H9 (cell line): ENCODE measurements at places on chromosomes 5 and 9. TPM values are rescaled to one million over a fixed set of nuclear protein-coding genes. Genes with fewer than 3 reads are reported as not detected.
A peak's percentile ranks its signal among the peaks of the same experiment; 100 is the strongest.

Gene RRAGA
- total RNA-seq: 53.8 and 56.4 TPM in 2 replicates

DNA sequence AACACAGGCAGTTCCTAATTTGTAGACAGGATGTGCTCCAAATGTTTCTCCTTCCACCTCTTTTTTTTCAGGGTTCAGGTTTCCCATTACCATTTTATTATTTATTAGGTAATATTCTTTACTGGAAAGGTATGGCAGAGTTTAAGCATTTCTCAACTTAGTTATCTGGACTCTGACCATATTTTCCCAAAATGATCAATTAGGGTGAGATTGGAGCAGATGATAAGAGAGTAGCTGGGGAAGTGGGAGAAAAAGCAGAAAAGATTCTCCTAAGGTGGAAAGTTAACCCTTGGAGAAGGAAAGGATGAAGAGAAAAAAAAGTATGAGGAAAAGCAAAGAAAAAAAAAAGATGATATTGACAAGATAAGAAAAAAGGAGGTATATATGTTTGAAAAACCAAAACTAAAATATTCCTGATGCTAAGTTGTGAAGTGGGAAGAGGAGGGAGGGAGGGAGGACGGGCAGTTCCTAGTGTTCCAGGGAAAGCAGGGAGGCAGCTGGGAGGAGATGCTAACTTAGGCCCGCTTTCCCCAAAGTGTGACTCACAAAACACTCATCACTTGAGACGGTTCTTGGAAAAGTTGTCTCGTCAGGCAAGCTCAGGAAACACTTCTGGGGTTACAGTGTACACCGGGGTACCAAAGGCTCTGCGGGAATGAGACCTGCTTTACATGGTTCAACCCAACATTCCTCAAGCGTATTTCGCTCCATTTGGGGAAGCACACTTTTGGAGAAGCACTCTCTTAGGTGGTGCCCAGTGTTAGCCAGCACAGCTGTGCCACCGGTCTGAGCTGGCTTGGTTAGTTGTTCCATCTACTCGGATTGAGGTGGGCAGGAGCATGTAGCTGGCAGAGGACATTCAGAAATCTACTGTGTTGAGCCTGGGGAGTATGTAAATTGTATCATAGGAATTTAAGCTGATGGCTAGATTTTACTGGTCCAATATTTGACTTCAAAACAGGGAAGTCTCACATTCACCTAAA lies 35.1 kb downstream of the B4GALT1 start:
- no peaks in the 10 kb centered on the region for H3K4me1 ChIP-seq
- H3K27ac ChIP-seq: no peak overlapping the region
- H3K36me3 ChIP-seq: peaks cover 11% of the 10 kb centered on the region; the same call in 2 of the 3 replicates
- no peaks in the 10 kb centered on the region for H3K27me3 ChIP-seq
- no peak overlapping the region for H3K4me3 ChIP-seq

DNA sequence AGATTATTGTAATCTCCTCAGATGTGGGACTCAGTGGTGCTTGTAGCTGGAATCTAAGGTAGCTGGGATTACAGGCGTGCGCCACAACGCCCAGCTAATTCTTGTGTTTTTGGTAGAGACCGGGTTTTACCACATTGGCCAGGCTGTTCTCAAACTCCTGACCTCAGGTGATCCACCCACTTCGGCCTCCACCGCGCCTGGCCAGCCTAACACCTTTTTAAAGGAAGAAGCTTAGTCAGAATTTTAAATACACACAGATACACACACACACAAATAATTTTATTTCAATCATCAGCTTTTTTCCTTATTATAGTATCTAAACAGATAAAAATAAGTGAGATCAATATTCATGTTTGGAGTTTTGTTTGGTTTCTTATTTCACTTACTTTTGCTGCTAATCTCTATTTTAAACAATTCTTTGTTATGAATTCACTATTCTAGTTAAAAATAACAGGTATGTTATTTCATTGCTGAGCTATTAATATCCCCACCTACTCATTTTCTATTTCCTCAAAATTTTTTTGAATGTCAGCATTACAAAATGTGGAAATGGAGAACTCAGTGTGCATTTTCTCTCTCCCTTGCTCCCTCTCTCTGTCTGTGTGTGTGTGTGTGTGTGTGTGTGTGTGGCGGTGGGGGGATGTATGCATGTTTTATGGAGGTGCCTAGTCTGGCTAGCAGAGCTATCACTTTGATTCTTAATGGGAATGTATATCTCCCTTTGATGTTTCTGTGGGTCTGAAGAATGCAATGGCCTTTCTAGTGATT lies 960.6 kb upstream of the DMAC1 start:
- H3K36me3 ChIP-seq: peaks cover 5% of the 10 kb centered on the region
- no peak overlapping the region for H3K4me3 ChIP-seq
- H3K27me3 ChIP-seq: no peaks in the 10 kb centered on the region
- no peak overlapping the region for H3K27ac ChIP-seq
- no peaks in the 10 kb centered on the region; the same call in 1 of the 2 replicates for H3K4me1 ChIP-seq
- DNase-seq: no peak

GRCh38 chr9:79123415-79123814 lies 448.4 kb upstream of the TLE4 start:
- no peaks in the 10 kb centered on the region for H3K4me1 ChIP-seq
- no peaks in the 10 kb centered on the region for H3K36me3 ChIP-seq
- no peak overlapping the region for H3K4me3 ChIP-seq
- no peak overlapping the region for H3K27ac ChIP-seq
- no peaks in the 10 kb centered on the region for H3K27me3 ChIP-seq

- peaks cover 11% of the 10 kb centered on the region; the same call in 1 of the 2 replicates for H3K4me1 ChIP-seq
- H3K27me3 ChIP-seq: no peaks in the 10 kb centered on the region
- H3K27ac ChIP-seq: no peak overlapping the region
- peak; percentile 55 for DNase-seq
These were observed 26.2 kb downstream of the GRIA1 start for GRCh38 chr5:153516504-153517240.

DNA sequence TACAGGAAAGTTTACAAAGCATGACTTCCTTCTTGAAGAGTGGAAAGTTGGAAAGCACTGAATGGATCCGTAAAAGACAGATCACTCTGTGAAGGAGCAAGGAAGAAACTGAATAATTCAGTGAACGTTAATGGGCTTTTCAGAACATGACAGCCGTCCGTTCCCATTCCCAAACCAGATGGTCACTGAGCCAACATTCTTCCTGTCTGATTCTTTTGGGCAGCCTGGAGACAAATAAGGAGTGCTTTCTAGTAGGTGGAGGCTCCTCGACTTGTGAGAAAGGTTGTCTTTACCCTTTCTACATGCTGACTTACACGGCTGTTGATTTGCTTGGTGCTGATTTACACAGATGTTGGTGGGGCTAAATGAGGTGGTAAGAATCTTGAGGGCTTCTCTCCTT lies 51.0 kb upstream of the PAPPA start:
- H3K36me3 ChIP-seq: no peaks in the 10 kb centered on the region
- no peak overlapping the region for H3K27ac ChIP-seq
- no peaks in the 10 kb centered on the region for H3K27me3 ChIP-seq
- no peak overlapping the region for H3K4me3 ChIP-seq
- DNase-seq: no peak

DNA sequence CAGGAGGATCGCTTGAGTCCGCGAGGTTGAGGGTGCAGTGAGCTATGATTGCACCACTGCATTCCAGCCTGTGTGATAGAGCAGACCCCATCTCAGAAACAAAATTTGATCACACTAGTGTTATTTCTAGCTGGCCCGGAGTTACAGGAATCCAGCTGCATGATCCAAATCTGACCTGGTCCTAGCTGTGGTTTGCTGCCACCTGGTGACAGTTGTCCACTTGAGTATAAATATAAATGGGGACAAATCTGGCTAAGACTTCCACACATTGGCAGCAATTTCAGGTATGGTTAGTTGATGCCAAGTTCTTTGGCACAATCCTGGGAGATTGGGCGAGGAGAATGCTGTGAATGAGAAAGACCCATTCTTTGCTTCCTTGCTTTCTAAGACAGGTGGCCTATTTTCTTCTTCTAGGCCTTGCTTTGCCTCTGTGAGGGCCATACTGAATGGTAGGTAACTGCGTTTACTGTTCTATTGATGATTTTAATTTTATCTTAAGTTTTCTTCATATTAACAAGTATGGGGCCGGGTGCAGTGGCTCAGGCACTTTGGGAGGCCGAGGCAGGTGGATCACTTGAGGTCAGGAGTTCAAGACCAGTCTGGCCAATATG lies 35.4 kb downstream of the UBE2R2 start:
- no peak overlapping the region for H3K4me3 ChIP-seq
- DNase-seq: peak; percentile 45
- no peak overlapping the region for H3K27ac ChIP-seq
- H3K27me3 ChIP-seq: no peaks in the 10 kb centered on the region

GRCh38 chr9:123584202-123585176 lies 228.5 kb downstream of the CRB2 start:
- no peak for DNase-seq
- H3K4me1 ChIP-seq: no peaks in the 10 kb centered on the region
- no peak overlapping the region for H3K4me3 ChIP-seq
- H3K27ac ChIP-seq: no peak overlapping the region
- no peaks in the 10 kb centered on the region for H3K27me3 ChIP-seq
- peaks cover 25% of the 10 kb centered on the region for H3K36me3 ChIP-seq

Gene LECT2
- total RNA-seq: not detected in 2 replicates

DNA sequence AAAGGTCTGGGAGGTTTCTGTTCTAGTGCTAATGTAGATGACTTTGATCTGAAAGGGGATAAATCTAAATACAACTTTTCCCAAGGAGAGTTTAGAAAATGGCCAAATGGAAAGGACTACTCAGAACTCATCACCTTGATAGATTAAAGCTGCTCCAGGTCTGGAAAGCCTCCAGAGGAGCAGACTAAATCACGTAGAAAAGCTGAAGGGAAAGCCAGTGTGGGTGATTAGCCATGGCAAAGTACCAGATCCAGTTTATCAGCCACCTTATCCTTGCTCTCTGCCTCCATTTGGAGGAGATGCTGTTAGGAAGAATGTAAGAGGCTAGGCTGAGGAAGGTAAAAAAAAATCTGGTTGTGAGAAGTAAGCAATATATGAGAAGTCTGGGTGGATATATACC lies 120.7 kb upstream of the RAI14 start:
- no peaks in the 10 kb centered on the region for H3K27me3 ChIP-seq
- no peak overlapping the region for H3K4me3 ChIP-seq
- H3K27ac ChIP-seq: no peak overlapping the region
- DNase-seq: no peak
- peaks cover 2% of the 10 kb centered on the region; the same call in 1 of the 2 replicates for H3K4me1 ChIP-seq
- no peaks in the 10 kb centered on the region for H3K36me3 ChIP-seq

DNA sequence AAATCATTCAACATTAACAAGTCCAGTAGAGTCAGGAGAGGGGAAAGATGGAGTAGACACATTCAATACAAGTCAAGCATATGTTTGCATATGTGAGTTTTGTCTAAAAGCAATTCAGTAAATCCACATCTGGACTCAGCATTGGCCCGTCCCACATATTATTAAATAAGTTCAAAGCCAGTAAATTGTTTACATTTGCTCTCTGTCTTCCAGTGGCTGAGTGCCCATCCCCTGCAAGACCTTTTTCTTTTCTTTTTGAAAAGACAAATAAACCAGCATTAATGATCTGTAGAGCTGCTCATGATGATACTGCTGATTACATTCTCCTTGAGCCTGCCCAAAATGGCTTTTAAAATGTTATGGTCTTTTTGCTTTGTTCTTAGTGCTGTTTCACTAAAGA lies 71.1 kb downstream of the TNC start:
- no peak overlapping the region for H3K27ac ChIP-seq
- no peaks in the 10 kb centered on the region for H3K36me3 ChIP-seq
- H3K4me1 ChIP-seq: no peaks in the 10 kb centered on the region
- no peak for DNase-seq
- no peak overlapping the region for H3K4me3 ChIP-seq
- no peaks in the 10 kb centered on the region for H3K27me3 ChIP-seq

DNA sequence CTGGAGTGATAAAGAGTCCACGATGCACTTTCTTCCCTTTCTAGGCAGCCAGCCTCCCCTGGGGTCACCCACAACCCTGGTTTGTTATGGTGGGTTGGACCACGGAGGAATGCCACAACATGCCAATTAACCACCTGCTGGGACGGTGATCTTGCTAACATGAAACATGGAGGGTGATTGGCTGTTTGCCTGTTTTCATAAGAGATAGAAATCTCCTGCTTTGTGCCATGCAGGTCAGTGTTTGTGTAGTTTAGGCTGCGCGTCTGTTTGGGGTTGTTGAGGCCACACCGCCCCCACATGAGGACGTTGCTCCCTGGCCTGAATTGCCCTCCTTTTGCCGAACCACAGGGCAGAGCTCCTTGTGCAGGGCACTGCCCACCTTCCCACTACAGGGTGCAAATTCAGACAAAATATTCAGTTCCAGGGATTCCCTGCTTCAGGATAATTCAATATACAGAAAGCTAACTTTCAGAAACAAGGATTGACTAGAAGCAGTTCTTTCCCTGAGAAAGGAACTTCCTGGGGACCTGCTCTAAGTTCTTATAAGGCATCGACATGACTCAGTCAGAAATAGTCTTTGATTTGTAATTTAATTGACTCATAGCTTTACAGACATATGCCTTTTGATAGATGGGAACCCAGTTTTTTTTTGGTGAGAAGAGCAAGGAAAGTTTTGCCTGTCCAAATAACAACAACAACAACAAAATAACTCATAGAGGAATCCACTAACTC lies 427.6 kb downstream of the GADD45G start:
- H3K4me1 ChIP-seq: peaks cover 12% of the 10 kb centered on the region; the same call in 1 of the 2 replicates
- DNase-seq: no peak
- H3K4me3 ChIP-seq: no peak overlapping the region
- H3K27me3 ChIP-seq: no peaks in the 10 kb centered on the region
- no peak overlapping the region for H3K27ac ChIP-seq

- no peak for DNase-seq
- no peaks in the 10 kb centered on the region for H3K27me3 ChIP-seq
- H3K27ac ChIP-seq: no peak overlapping the region
- no peaks in the 10 kb centered on the region for H3K4me1 ChIP-seq
These were observed 77.3 kb downstream of the SEMA4D start for GRCh38 chr9:89420397-89421178.

DNA sequence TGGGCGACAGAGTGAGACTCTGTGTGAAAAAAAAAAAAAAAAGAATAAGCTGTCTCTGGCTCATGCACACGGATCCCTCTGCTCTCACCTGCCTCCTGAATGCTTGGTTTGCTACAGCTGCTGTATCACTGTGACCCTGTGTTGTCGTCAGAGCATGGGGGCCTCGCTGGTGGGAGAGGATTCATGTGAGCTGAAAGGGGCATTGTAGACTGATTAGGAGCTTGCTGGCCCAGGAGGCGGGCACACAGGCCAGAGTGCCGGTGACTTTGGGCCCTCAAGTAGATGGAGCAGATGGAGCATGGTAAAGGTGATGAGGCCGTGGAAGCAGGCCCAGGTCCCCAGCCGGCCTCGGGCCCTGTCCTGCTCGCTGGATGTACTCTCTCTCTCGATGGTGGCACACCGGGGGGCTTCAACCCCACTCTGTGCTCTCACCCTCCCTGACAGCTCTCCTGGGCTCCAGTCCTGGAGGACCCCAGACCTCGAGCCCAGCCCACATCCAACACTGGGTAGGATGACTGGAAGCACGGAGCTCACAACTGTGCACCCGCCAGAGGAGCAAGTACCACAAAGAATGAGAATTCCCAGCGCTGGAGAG lies 7.1 kb downstream of the FLT4 start:
- no peaks in the 10 kb centered on the region for H3K36me3 ChIP-seq
- H3K27ac ChIP-seq: no peak overlapping the region
- H3K4me3 ChIP-seq: no peak overlapping the region

Gene PCDHGC5
- total RNA-seq: 0.57 and 0.66 TPM in 2 replicates

- peaks cover 39% of the 10 kb centered on the region for H3K27me3 ChIP-seq
- no peak overlapping the region for H3K4me3 ChIP-seq
- no peaks in the 10 kb centered on the region for H3K36me3 ChIP-seq
- no peaks in the 10 kb centered on the region for H3K4me1 ChIP-seq
- DNase-seq: no peak
These were observed 100.7 kb upstream of the IL7R start for GRCh38 chr5:35755966-35756365.
